Stomach (tissue), 19 donors: ENCODE measurements at places on chromosomes 7 and 10. TPM values are rescaled to one million over a fixed set of nuclear protein-coding genes. Genes with fewer than 3 reads are reported as not detected.
A peak's percentile ranks its signal among the peaks of the same experiment; 100 is the strongest.

DRGX gene
- total RNA-seq, result not detected

PAPOLB gene
- not detected for total RNA-seq

GRCh38 chr10:75108684-75109458 lies 2.6 kb upstream of the SAMD8 start:
- H3K36me3 ChIP-seq, result no peaks in the 10 kb centered on the region
- peak; percentile 62 for DNase-seq
- no peak overlapping the region for H3K4me3 ChIP-seq
- no peak overlapping the region for H3K27ac ChIP-seq

- H3K4me1 ChIP-seq, result peaks cover 11% of the 10 kb centered on the region
- no peak overlapping the region for H3K4me3 ChIP-seq
- H3K36me3 ChIP-seq, result no peaks in the 10 kb centered on the region
- no peaks in the 10 kb centered on the region for H3K27me3 ChIP-seq
Observed at GRCh38 chr10:45008524-45009161, 7.9 kb downstream of the ZNF22 start.

- no peak for DNase-seq
- H3K27me3 ChIP-seq, result no peaks in the 10 kb centered on the region
- H3K27ac ChIP-seq, result no peak overlapping the region
- H3K4me3 ChIP-seq, result no peak overlapping the region
- no peaks in the 10 kb centered on the region for H3K4me1 ChIP-seq
Observed at GRCh38 chr7:68313806-68314205, 1284.5 kb upstream of the AUTS2 start.

CAMK2G gene
- total RNA-seq, result 31.9 TPM

IFIT3 gene
- total RNA-seq, result 1.3 TPM

DNA sequence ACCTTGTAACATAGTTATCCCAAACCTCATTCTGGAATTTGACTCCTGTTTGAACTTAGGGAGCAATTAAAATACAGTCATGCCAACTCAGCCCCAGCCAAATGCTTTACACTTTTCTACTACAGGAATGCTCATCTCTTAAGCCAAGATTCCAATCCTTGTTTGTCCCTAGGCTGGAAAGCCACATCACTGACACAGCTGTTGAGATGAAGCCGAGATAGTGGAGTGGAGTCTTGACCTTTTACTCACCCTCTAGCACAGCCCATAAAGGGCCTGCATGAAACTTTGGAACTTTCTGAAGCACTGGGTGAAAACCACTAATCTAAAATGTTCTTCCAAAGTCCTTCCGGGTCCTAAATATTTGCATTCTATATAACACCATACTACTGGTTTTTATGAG lies 247.3 kb downstream of the ETV1 start:
- no peaks in the 10 kb centered on the region for H3K36me3 ChIP-seq
- no peak for DNase-seq
- no peak overlapping the region for H3K27ac ChIP-seq
- no peaks in the 10 kb centered on the region for H3K27me3 ChIP-seq
- H3K4me1 ChIP-seq, result peaks cover 10% of the 10 kb centered on the region

- no peak overlapping the region for H3K4me3 ChIP-seq
- H3K27ac ChIP-seq, result no peak overlapping the region
- H3K27me3 ChIP-seq, result no peaks in the 10 kb centered on the region
- H3K4me1 ChIP-seq, result peaks cover 11% of the 10 kb centered on the region
Observed at GRCh38 chr7:128447941-128448564, 7.6 kb upstream of the HILPDA start.

GRCh38 chr7:116236020-116236630 lies 25.8 kb downstream of the TES start:
- H3K4me1 ChIP-seq, result peaks cover 91% of the 10 kb centered on the region
- H3K27me3 ChIP-seq, result no peaks in the 10 kb centered on the region
- H3K27ac ChIP-seq, result no peak overlapping the region
- no peaks in the 10 kb centered on the region for H3K36me3 ChIP-seq
- DNase-seq, result peak; percentile 81
- H3K4me3 ChIP-seq, result no peak overlapping the region

DNA sequence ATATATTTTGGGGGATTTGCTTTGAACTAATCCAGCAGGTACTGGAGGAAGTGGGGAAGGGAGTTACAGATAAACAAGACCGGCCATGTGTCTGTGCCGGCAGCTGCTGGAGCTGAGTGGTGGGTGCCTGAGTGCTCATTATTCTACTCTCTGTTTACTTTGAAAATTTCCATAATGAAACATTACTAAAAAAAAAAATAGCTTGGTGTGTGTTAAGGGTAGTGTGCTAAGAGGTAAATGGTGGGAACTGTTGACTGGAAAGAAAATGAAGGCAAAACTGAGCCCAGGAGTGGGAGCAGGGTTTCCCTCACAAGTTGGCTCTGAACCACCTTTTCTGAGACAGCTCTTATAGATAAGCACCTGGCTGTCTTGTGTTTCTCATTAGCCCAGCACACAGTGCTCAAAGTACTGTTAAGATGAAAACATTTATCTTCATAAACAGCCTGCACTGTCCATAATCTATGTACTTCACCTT lies 50.6 kb downstream of the PARD3 start:
- H3K27ac ChIP-seq, result no peak overlapping the region
- H3K36me3 ChIP-seq, result no peaks in the 10 kb centered on the region
- no peak overlapping the region for H3K4me3 ChIP-seq

DNA sequence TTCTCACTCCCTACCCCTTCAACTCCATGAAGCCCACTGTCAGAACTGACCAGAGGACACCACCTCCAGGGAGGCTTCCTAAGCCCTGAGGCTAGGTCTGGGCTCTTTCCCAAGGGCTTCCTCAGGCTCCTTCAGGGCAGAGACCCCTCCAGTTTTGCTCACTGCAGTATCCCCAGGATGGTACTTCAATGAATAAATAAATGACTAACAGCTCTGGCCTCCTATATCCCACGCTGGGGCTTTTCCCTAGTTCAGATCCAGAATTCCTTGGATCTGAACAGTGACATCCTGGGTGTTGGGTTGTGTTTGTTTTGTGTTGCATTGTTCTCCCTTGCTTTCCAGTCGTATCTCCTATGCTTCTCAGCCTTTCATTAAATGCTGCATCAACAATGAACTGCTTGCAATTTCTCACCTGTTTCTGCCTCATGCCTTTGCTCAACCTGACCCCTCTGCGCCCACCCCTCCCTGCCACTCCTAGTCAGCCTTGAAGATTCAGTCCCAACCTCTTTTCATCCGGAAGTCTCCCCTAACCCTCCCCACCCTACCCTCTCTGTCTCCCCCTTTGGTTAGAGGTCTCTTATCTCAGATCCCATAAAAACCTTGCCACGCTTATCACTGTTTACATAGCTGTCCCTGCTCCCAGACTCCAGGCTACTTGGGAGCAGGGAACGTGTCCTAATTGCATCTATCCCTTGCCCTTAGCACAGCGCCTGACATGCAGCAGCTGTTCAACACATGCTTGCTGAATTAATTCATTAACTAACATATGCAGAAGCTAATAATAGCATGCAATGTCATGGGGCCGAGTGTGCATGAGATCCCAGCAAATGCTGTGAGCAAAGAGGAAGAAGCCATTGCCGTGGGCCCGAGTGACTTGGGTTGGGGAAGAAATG lies 41.7 kb downstream of the PPP1R3C start:
- peak overlapping the region; percentile 77 for H3K27ac ChIP-seq
- H3K4me3 ChIP-seq, result no peak overlapping the region
- peaks cover 32% of the 10 kb centered on the region for H3K4me1 ChIP-seq
- H3K27me3 ChIP-seq, result no peaks in the 10 kb centered on the region
- peak; percentile 94 for DNase-seq

- H3K36me3 ChIP-seq, result peaks cover 14% of the 10 kb centered on the region
- peak overlapping the region; percentile 87 for H3K4me3 ChIP-seq
- peaks cover 60% of the 10 kb centered on the region for H3K4me1 ChIP-seq
- H3K27ac ChIP-seq, result peak overlapping the region; percentile 97
- peak; percentile 62 for DNase-seq
Observed at GRCh38 chr10:110872145-110872983, 636 bp downstream of the PDCD4 start.

- no peaks in the 10 kb centered on the region for H3K36me3 ChIP-seq
- DNase-seq, result no peak
- no peaks in the 10 kb centered on the region for H3K27me3 ChIP-seq
- no peak overlapping the region for H3K4me3 ChIP-seq
- H3K27ac ChIP-seq, result no peak overlapping the region
Observed at GRCh38 chr7:4486907-4487306, 195.2 kb upstream of the FOXK1 start.

DNA sequence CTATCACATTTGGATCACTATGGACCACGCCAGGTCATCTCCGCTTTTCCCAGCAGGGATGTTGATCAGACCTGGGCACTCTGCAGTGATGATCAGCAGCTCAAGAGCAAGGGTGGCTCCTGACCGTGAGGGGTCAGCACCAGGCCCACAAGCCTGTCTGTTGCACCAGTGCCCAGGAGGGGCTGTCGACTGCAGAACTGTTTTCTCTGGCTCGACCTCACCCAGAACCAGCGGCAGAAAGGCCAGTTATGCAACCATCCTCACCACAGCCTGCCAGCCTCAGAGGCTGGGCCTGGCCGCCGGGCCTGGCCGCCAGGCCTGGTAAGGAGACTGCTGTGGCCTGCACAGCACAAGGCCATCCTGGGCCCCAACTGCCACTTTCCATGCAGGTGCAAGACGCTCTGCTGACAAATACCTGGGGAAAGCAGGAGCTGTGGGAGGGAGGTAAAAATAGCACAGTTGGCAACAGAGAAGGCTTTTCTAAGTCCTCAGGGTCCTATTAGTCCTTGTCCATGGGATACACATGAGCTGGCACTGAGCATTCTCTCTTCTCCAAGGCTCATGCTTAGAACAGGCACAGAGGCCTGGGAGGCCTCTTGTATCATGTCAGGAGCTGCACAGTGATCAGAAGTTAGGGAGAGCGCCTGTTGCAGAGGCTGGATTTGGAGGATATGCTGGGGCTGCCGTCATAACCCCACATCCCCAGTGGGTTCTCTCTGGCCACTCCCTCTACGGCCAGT lies 17.5 kb downstream of the KCNMA1 start:
- no peak for DNase-seq
- peaks cover 51% of the 10 kb centered on the region for H3K4me1 ChIP-seq
- no peak overlapping the region for H3K27ac ChIP-seq
- no peak overlapping the region for H3K4me3 ChIP-seq
- H3K36me3 ChIP-seq, result no peaks in the 10 kb centered on the region

DNA sequence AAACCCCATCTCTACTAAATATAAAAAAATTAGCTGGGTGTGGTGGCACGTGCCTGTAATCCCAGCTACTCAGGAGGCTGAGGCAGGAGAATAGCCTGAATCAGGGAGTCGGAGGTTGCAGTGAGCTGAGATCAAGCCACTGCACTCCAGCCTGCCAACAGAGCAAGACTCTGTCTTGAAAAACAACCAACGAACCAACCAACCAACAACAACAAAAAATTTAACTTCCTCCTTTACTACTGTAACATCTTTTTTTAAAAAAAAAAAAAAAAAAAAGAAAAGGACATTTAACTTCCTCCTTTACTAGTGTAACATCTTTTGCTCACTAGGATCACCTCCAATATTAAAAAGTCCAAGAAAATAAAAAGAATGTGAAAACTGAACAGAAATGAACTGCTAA lies 92.3 kb upstream of the TMEM168 start:
- H3K27me3 ChIP-seq, result no peaks in the 10 kb centered on the region
- no peak for DNase-seq
- H3K27ac ChIP-seq, result peak overlapping the region; percentile 8
- H3K36me3 ChIP-seq, result peaks cover 8% of the 10 kb centered on the region
- H3K4me1 ChIP-seq, result no peaks in the 10 kb centered on the region
- no peak overlapping the region for H3K4me3 ChIP-seq

GRM8 gene
- total RNA-seq, result not detected

- no peak overlapping the region for H3K27ac ChIP-seq
- no peaks in the 10 kb centered on the region for H3K4me1 ChIP-seq
Observed at GRCh38 chr7:6419310-6419773, 28.4 kb downstream of the DAGLB start.

DNA sequence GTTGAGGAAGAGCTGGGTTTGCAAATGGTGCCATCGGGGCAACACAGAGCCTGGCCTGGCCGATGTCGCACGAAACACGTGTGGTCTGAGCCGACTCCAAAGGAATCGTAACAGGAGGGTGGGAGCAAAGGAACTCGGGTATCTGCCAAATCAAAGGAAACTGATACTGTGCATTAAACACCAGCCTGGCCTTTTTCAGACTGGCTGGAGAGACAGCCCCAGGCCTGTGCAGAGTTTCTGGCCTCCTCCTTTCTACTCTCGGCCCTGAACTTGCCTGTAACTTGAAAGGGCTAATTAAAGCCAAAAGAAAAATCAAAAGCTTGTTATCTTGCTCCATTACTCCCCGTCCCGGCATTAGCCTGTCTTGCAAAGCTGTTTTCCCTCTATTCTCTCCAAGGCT lies 71.4 kb downstream of the PLXNA4 start:
- peaks cover 27% of the 10 kb centered on the region for H3K4me1 ChIP-seq
- no peak overlapping the region for H3K4me3 ChIP-seq
- H3K27me3 ChIP-seq, result no peaks in the 10 kb centered on the region
- H3K27ac ChIP-seq, result no peak overlapping the region
- H3K36me3 ChIP-seq, result peaks cover 10% of the 10 kb centered on the region
- DNase-seq, result no peak

- no peak for DNase-seq
- no peaks in the 10 kb centered on the region for H3K27me3 ChIP-seq
- H3K4me3 ChIP-seq, result no peak overlapping the region
- H3K27ac ChIP-seq, result no peak overlapping the region
- H3K4me1 ChIP-seq, result no peaks in the 10 kb centered on the region
Observed at GRCh38 chr10:122571892-122572291, 11.3 kb downstream of the DMBT1 start.

GRCh38 chr7:82146491-82146890 lies 297.1 kb downstream of the CACNA2D1 start:
- no peaks in the 10 kb centered on the region for H3K4me1 ChIP-seq
- DNase-seq, result no peak
- no peak overlapping the region for H3K4me3 ChIP-seq
- no peaks in the 10 kb centered on the region for H3K36me3 ChIP-seq
- no peak overlapping the region for H3K27ac ChIP-seq
- H3K27me3 ChIP-seq, result no peaks in the 10 kb centered on the region

GRCh38 chr7:150565239-150565638 lies 2.0 kb upstream of the GIMAP4 start:
- no peaks in the 10 kb centered on the region for H3K27me3 ChIP-seq
- H3K4me3 ChIP-seq, result no peak overlapping the region
- no peaks in the 10 kb centered on the region for H3K4me1 ChIP-seq
- no peak for DNase-seq
- no peaks in the 10 kb centered on the region for H3K36me3 ChIP-seq

SPDYE9 gene
- not detected for total RNA-seq
